ENCODE measurements at places on chromosomes 16 and 17.
A peak's percentile ranks its signal among the peaks of the same experiment; 100 is the strongest.

DNA sequence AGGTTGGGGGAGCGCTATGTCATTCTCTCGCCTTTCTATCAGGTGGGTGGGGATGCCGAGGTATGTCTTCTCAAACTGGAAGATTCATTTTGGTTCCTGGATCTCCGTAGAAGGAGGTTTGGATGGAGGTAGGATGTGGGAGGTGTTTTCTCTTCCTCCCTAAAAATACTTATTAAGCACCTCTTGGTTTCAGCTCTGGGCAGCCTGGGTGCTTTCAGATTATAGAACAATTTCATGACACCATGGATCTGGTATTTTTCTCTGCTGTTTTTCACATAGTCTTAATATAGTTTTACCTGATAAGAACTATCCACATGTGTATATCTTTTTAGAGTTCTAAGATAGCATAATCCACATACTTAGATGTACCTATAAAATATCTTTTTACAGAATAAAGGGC is 92.9 kb downstream of the YPEL2 start:
- no peak for DNase-seq

DNA sequence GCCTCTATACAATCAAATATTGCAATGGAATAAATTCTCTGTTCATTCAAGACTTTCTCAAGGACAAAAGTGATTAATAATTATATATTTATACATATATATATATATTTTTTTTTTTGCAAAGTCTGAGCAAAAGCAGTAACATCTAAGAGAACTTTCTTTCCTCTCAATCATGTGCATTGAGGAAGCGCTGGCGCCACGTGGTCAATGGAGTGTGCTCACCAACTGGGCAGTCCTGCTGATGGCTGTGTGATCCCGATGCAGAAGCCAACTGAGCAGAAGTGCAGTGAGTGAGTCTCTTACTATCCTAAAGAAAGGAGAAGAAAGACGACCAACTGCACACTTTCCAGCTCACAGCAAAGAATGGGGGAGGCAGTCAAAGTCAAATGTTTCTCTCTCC is 37.2 kb upstream of the ULK2 start:
- no peak for DNase-seq

- DNase-seq, result no peak
Measured at GRCh38 chr16:88646345-88647034, 4.4 kb downstream of the CYBA start.

DNA sequence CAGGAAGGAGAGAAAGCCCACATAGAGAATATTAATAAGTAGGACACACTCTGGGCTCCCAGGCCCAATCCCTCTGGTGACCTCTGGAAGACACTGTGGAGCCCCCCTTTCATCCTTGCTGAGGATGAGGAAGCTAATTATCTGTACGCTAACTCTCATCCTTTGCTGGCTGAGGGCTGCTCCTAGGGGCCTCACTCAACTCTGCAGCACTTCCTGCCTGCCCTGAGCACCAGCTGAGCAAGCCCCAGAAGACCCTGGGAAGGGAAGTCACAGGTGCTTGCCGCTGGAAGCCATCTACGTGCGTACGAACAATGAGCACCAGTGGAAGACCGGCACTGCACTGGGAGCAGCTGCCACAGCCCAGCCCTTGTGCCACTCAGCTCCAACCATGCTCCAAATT is 145.8 kb upstream of the CDH5 start:
- no peak for DNase-seq

DNA sequence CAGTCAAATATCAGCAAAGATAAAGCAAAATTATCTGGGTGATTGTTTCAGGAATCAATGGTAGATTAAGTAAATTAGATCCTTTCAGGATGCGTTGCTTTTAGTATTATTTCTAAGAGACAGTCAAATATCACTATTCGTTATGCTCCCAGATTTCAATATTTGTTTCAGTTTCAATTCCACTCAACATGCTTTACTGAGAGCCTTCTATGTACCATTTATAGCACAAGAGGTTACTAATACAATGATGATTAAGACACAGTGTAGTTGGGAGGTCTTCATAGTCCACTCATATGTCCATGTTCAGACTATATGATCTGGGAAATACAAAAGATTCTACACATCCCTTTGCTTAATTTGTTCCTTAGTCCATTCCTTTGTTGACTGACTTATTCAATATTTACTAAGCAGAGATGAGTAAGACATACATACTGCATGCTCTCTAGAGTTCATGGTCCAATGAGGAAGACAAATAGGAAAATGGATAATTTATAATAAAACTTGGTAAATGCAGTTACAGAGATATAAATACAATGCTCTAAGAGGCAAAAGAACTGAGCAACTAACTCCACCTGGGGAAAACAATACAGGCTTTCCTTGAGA is 88.2 kb upstream of the NOG start:
- no peak for DNase-seq

- peak; percentile 38 for DNase-seq
Measured at GRCh38 chr16:2147981-2148671, at the start of gene RAB26. Gene RAB26, plus strand, starts transcription at chr16:2148625. Its CDS starts 159 bp downstream, at chr16:2148784.

DNA sequence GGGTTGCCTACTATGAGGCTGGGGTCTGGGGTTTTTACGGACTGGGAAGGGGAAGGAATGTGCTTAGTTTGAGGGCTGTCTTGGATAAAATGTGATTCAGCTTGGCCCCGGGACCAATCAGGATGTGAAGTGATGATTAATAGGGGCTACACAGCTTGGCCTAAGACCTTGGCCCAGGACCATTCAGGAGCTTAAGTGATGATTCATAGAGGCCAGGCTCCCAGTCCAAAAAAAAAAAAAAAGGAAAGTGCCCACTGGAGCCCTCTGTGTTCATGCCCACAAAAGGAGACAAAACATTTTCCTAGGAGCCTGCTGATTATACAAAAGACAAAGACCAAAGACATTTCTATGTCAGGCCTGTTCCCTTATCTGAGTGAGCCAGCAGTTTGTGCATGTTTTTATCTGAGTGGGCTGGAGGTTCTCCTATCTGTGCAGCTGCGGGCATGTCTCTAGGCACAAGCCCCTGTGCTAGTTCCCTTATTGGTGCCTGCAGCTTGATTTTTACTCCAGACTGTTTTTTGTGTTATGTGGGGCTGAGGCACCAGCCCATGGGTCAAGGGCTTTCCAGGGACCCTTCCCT is 898.2 kb upstream of the GOT2 start:
- no peak for DNase-seq

- DNase-seq, result no peak
Measured at GRCh38 chr16:56777001-56777400, 47.1 kb downstream of the NUP93 start.

- DNase-seq, result no peak
Measured at GRCh38 chr16:27779641-27780164, 229.8 kb downstream of the KATNIP start.

GRCh38 chr17:7211491-7212273 is 8.0 kb downstream of the DLG4 start:
- DNase-seq, result no peak

GRCh38 chr17:77497578-77497934 is 356.8 kb downstream of the SEC14L1 start:
- no peak for DNase-seq

GRCh38 chr16:72612256-72612655 is 435.7 kb downstream of the ZFHX3 start:
- DNase-seq, result no peak

DNA sequence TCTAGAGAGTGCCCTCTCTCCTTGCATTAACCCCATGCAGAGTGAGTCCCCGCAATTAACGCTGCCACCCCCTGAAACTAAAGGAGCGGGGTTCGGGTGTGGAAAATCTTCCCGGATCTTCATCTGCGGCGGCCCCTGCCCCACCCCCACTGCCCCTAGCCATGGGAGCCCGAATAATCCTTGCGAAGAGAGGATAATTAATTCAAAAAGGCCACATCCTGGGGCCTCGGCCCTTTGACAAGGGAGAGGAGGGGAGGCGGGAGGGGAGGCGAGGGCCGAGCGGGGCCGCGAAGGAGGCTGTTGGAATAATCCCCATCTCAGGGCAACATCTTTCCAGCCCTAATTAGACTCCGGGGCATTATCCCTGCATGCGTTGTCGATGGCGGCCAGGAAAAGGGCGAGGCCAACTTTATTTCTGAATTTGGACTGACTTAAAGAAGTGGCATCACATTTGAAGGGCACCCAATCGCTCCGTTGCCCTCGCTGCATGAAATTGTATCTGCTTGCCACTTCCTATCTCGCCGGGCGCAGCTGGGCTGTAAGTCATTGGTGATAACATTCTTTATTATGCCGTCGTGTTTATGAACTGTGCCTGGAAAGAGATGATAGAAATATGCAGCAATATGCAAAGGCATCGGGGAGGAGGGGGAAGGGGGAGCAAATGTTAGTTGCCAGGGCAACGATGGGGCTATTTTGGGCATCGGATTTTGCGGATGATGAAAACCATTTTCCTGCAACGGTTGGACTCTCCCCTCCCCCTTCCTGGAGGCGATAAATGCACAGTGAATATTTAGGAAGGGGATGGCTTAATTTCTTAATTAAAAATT is 387.1 kb upstream of the TNRC6C start:
- DNase-seq, result no peak

DNA sequence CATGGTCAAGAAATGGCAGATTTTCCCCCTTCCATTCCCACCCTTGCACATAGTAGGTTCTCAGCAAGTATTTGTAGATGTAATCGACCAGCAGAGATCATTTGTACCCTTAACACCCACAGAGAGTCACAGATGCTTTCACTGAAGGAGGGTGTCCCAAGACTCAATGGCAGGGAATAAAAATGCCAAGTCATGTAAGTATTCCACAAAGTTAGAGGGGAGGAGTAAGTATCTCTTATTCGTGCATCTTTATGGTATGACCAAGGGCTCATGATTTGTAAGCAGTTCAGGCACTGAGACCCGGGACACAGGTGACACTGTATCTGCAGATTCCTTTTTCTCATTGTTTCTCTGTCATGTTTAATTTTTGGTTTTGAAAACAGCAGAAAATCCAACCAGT is 489.6 kb downstream of the MAF start:
- no peak for DNase-seq

DNA sequence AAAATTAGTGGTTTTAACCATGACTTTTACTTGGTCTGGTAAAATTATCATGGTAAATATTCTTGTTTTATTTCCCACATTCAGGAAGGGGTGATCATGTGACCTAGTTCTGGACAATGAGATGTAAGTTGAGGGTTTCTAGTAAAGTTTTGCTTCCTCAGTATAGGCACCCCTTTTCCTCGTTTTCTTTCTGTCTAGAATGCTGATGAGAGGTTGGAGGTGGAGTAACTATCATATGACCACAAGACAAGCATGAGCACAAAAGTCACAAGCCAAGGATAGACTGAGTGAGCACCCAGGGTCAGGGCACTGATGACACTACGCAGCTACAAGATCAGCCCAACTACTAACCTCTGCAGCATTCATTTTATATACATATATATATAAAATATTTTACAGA is 53.9 kb downstream of the MYO1D start:
- DNase-seq, result no peak

GRCh38 chr17:67992548-67993152 is 3.6 kb downstream of the C17orf58 start:
- DNase-seq, result no peak

- DNase-seq, result no peak
Measured at GRCh38 chr16:78871241-78871640, 729.3 kb downstream of the MAF start.

DNA sequence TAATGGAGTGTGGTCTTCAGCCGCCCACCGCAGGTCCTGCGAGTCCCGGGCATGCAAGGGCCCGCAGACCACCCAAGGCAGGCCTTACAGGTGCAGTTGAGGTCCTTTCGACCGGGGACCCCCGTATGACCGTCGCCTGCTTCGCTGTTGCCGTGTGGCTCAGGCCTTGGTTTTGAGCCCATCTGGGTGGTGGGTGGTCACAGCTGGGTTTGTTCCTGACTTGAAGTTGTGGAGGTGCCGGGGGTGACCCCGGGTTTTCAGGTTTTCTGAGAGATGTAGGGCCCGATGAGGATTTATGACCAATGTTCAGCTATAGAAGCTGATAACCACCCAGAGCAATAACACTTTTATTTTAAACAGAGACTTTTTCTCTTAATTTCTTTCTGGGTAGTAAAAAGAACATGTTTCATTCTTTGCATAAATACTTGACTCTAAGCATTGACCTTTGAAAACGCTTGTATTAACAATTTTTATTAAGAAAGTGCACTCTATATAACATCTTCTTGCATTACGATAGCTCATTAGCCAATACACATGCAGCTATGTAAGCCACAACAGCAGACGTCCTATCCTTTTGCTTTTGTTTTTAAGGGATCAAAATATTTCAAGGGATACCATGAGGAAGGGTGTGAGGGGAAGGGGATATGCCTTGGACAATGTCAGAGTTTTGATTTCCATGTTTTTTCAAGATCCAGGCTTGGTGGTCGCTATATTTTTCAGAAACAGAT is 1.9 kb downstream of the FOXL1 start:
- no peak for DNase-seq

DNA sequence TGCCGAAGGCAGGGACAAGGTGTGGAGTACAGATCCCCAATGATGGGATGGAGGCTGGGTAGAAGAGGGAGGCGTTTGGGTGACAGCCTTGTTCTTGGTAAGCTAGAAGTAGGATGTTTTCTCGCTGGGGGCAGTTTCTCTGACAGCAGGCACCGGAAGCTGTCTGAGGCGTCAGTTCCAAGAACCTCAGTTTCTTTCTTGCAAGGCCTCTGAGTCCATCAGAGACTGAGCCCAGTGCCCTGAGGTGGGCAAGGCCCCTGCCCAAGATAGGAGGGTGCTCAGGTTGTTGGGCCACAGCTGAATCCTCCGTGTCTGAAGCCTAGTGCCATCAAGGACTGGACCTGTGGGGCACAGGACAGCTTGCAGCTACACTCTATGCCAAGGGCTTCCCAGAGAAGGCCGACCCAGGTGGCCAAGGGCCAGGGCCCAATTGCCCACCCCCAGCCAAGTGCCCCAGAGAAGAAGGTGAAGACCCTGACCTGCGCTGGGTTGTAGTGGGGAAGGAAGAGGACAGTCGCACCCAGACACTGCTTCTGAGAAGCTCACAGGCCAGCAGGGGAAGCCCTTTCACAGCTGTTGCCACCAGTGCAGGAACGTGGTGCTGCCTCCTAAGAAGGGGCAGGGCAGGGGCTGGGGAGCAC is 13.1 kb downstream of the CYB5D2 start:
- no peak for DNase-seq

- DNase-seq, result no peak
Measured at GRCh38 chr16:89273741-89274472, 56.4 kb downstream of the ZNF778 start.

DNA sequence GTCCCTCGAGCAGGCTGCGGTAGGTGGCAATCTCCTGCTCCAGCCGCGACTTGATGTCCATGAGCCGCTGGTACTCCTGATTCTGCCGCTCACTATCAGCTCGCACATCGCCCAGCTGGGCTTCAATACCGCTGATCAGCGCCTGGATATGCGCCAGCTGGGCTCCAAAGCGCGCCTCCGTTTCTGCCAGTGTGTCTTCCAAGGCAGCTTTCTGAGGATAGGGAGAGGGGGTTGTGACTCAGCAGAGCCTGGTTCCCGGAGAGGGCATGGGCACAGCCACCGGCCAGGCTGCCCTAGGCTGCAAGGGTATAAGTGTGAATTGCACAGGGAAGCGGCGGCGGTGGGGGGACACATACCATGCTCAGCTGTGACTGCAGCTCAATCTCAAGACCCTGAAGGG is 4.3 kb downstream of the KRT19 start:
- DNase-seq, result no peak

- no peak for DNase-seq
Measured at GRCh38 chr16:77307426-77308162, 108.4 kb downstream of the SYCE1L start.
